Kidney tubule cell (primary cell): ENCODE measurements at places on chromosomes 1 and 21.
A peak's percentile ranks its signal among the peaks of the same experiment; 100 is the strongest.

GRCh38 chr1:67855961-67856360 lies 22.7 kb upstream of the GNG12 start:
- no peak for DNase-seq

GRCh38 chr1:205961991-205962820 lies 18.9 kb upstream of the SLC26A9 start:
- peak; percentile 87 for DNase-seq

- DNase-seq: no peak
Observed at GRCh38 chr1:181531441-181531840, 48.1 kb downstream of the CACNA1E start.

DNA sequence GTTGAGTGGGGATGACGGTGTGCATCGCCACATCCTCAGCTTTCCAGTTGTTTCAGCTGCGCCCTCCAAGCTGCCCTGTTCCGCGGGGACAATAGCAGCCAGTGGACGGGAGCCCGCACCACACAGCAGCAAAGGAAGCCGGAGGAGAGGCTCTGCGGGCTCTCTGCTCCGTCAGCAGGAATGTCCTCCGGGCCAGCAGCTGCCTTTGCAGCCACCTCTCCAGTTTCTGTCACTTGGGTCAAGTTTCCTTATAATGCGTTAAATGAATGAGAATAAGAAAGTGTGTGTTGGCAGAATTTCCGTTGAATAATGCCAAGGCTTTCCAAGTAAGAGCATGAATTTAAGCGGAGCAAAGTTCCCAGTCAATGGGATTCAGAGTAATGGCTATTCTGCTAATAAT lies 263.3 kb downstream of the KIF26B start:
- no peak for DNase-seq

DNA sequence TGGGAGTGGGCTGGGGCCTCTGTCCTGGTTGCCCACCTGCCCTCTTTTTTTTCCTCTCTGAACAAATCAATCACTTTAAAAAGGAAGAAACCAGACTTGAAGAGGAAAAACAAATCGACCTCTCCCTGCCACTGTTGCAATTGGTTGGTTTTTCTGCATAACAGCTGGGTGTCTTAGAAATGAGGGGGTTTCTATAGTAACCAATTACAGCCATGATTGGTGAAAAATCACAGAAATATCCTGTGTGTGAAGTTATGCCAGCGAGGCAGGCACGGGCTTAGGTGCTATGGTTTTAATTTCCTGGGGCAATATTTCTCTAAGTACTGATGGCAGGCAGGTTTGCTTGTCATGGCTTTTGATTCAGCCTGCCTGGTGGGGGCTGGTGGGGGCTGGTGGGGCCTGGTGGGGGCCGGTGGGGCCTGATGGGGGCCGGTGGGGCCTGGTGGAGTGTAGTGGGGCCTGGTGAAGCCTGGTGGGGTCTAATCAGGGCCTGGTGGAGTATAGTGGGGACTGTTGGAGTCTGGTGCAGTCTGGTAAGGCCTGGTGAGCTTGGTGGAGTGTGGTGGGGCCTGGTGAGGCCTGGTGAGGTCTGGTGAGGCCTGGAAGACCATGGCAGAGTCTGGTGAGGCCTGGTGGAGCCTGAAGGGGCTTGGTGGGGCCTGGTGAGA lies 54.6 kb downstream of the AJAP1 start:
- no peak for DNase-seq

DNA sequence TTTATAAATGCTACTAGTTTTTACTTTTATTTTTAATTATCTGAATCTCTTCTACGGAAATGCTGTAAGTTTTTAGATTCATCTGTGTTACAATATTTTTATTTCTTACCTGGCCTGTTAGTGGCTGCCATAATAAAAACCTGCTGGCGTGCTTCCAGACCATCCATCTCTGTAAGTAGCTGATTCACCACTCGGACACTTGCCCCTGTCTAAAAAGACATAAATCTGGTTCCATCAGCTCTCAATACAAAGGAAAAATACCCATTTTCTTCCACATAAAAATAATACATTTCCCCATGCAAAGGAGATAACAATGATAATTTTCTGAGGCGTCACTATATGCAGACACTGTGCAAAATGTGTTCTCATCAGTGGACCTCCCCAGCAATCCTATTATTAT lies 62.0 kb downstream of the NVL start:
- peak; percentile 30 for DNase-seq

GRCh38 chr21:43921571-43921978 lies 56.6 kb downstream of the AGPAT3 start:
- DNase-seq: peak; percentile 56

GRCh38 chr1:16615253-16616252 lies 2.2 kb upstream of the NBPF1 start:
- no peak for DNase-seq

GRCh38 chr21:17491716-17492414 lies 21.0 kb upstream of the CXADR start:
- DNase-seq: peak; percentile 93

- DNase-seq: no peak
Observed at GRCh38 chr1:185598332-185598731, 135.9 kb upstream of the HMCN1 start.

DNA sequence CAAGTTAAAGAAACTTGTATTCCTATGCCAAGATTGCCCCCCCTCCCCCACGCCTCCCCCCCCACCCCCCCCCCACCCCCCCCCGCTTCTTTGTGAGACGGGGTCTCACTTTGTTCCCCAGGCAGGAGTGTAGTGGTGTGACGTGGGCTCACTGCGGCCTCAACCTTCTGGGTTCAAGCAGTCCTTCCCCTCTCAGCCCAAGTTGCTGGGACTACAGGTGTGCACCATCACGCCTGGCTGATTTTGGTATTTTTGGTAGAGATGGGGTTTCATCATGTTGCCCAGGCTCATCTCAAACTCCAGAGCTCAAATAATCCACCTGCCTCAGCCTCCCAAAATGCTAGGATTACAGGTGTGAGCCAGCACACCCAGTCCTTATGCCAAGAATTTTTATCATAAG lies 136.6 kb downstream of the POU2F1 start:
- no peak for DNase-seq

DNA sequence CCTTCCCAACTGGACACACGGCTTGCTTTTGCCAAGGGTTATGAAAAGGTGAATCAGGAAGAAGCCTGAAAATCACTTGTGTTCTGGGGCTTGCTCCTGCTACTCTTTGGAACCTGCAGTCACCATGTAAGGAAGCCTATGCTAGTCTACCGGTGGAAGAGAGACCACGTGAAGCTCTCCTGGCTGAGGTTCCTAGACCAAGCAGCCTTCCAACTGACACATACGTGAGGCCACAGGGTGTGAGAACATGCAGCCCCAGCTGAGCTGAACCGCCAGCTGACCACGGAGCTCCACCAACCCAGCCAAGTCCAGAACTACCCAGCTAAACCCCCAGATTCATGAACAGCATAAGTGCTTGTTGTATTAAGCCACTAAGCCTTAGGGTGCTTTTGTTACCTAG lies 72.8 kb upstream of the KRTAP19-8 start:
- DNase-seq: no peak

DNA sequence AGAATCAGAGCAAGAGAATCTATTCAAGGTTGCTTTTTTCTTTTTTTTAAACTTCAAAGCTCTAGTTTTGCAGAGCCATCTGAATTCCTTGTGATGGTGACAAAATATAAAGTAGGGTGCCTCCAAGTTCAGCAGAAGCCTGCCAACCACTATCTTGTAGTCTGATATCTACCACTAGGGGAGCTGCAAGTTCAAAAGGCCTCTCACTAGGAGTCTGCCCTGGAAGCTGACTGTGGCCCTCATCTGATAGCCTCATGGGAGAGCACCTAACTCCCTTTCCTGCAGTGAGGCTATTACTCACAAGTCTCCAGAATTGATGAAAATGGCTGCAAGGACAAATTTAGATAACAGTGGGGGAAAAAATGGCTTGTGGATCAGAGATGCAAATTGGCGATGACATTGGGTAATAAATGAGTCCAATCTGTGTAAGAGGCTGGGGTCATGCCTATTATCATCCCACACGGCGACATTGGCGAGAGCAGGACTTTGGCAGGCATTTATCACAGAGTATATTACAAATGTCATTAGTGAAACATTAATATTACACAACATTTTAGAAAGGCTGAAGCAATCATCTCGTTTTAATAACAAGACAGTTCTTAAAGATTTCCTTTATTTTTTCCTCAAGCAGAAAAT lies 10.7 kb upstream of the ZP4 start:
- peak; percentile 67 for DNase-seq

DNA sequence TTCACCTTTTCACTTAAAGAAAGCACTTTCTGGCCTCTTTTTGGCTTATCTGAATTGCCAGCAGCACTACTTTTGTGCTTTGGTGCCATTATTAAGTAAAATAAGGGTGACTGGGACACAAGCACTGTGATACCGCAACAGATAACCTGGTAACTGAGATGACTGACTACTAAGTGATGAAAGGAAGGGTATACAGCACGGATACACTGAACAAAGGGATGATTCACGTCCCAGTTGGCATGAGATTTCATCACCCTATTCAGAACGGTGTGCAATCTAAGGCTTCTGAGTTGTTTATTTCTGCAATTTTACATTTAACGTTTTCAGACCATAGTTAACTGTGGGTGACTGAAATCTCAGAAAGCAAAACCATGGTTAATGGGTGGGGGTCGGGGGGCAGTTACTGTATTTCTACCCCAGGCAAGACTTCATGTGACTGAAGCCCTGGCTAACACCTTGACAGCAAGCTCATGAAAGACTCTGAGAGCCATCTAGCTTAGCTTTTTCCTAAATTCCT lies 102.8 kb downstream of the CLIC6 start:
- DNase-seq: peak; percentile 66

- peak; percentile 88 for DNase-seq
Observed at GRCh38 chr1:152052606-152053005, 15.8 kb upstream of the S100A11 start.

GRCh38 chr1:32335790-32336590 lies at the start of gene MARCKSL1:
Gene MARCKSL1 (minus strand): TSS chr1:32336233. CDS start chr1:32336033, 200 bp downstream.
- DNase-seq: peak; percentile 80

GRCh38 chr1:241979926-241980325 lies 19.0 kb downstream of the MAP1LC3C start:
- no peak for DNase-seq

GRCh38 chr1:226735576-226735975 lies 3.5 kb downstream of the ITPKB start:
- DNase-seq: no peak

DNA sequence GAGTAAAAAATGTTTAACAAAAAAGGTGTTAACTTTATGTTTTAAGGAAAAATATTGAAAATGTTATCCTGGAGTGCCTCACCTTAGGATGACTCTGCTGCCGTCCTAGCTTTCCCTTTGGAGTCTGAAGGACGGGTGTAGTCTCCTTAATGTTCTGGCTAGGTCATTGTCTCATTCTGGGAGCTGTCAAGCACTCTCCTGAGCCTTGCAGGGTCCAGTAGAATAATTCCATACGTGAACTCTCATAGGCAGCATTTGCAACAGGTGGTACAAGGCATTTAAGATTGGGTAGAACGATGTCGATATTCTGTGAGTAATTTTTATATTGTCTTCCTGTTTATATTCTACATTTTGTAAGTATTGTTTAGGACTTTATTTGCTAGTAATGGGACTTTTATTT lies 283.6 kb upstream of the C1orf105 start:
- no peak for DNase-seq
